Colonic mucosa (tissue), 4 donors: ENCODE measurements at places on chromosomes 16 and 17. TPM values are rescaled to one million over a fixed set of nuclear protein-coding genes. Genes with fewer than 3 reads are reported as not detected.

DNA sequence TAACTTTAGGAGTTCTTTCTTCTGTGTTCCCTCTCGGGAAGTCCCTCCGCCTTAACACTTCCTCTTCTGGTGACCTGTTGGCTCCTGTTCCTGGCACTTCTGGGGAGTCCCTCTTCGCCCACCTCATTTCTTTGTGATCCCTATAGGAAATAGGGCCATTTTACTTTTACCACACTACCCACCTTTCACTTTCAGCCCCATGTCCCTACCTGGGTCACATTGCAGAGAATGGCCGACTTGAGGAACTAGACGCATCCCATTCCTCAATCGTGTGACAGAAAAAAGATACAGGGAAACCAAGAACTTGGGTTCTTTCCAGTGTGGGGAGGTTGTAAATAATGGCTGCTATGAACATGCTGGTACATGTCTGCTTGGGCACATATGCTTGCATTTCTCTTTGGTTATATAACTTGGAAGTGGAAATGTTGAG is 6.6 kb downstream of the IL21R start:
- H3K27me3 ChIP-seq = no peaks in the 10 kb centered on the region
- H3K36me3 ChIP-seq = no peaks in the 10 kb centered on the region
- H3K4me1 ChIP-seq = no peaks in the 10 kb centered on the region
- no peak for DNase-seq
- H3K4me3 ChIP-seq = no peak overlapping the region

GRCh38 chr17:12642034-12642433 is 23.7 kb upstream of the MYOCD start:
- no peak overlapping the region for H3K27ac ChIP-seq
- H3K4me3 ChIP-seq = no peak overlapping the region
- no peaks in the 10 kb centered on the region for H3K4me1 ChIP-seq
- H3K36me3 ChIP-seq = no peaks in the 10 kb centered on the region
- no peak for DNase-seq

DNA sequence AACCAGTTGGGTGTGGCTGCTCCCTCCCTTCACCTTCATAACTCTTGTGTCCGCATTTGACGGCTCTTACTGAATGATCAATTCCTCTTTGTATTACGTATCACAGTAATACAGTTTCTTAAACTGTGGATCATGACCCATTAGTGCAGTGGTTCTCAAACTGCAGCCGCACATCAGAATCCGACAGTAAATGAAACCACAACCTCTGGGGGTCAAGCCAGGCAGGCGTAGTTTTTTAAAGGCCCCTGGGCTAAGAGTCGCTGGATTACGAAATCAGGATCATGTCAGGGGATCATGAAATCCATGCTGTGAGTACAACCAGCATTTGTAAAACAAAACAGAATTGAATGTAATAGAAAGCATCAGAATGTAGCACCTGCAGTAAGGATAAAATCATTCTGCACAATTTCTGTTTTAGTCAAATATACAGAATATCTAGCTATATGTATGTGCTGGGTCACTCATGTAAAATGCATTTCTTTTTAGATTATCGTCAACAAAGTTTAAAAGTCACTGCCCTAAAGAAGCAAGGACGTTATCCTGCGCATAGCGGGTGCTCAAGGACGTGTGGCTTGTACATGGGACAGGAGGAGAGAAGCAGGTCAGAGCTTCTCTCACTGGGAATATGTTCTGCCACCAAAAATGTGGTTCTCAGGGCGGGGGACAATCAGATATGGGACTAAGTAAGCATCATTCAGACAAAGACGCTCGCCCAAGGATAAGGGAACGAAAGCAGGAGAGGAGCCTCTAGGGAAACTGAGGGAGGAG is 113.1 kb downstream of the ZFHX3 start:
- peaks cover 7% of the 10 kb centered on the region for H3K4me1 ChIP-seq
- no peaks in the 10 kb centered on the region for H3K27me3 ChIP-seq
- no peaks in the 10 kb centered on the region for H3K36me3 ChIP-seq
- no peak for DNase-seq

GRCh38 chr17:7242717-7243452 is 636 bp upstream of the GABARAP start:
- peaks cover 14% of the 10 kb centered on the region for H3K4me1 ChIP-seq
- DNase-seq = peak; percentile 98
- H3K27me3 ChIP-seq = no peaks in the 10 kb centered on the region
- H3K4me3 ChIP-seq = peak overlapping the region; percentile 83
- peaks cover 5% of the 10 kb centered on the region for H3K36me3 ChIP-seq

DNA sequence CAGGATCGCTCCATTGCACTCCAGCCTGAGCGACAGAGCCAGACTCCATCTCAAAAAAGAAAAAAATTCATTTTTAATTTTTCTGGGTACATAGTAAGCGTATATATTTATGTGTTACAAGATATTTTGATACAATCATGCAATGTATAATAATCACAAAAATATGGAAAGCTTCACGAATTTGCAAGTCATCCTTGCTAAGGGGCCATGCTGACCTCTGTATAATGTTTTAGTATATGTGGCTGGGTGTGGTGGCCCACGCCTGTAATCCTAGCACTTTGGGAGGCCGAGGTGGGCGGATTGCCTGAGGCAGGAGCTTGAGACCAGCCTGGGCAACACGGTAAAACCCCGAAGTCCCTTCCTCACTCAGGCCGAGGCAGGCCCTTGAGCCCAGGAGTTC is 16.9 kb downstream of the FBRS start:
- no peaks in the 10 kb centered on the region for H3K4me1 ChIP-seq
- H3K27ac ChIP-seq = no peak overlapping the region
- H3K27me3 ChIP-seq = no peaks in the 10 kb centered on the region
- DNase-seq = no peak

GRCh38 chr17:33962857-33963655 is 292.0 kb upstream of the CCL2 start:
- no peak for DNase-seq
- no peak overlapping the region for H3K27ac ChIP-seq
- H3K4me1 ChIP-seq = no peaks in the 10 kb centered on the region
- no peaks in the 10 kb centered on the region for H3K27me3 ChIP-seq

DNA sequence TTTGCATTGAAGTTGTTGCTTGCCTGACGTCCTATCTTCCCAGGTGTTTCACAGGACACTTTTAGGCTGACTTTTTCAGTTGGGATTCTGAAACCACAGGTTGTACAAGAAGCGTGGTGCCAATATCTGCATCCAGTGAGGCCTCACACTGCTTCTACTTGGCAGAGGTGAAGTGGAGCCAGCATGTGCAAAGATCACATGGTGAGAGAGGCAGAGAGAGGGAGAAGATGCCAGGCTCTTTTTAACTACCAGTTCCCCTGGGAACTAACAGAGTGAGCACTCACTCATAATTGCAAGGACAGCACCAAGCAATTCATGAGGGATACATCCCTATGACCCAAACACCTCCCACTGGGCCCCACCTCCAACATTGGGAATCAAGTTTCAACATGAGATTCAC is 5.8 kb upstream of the ABCA6 start:
- H3K4me3 ChIP-seq = no peak overlapping the region
- no peaks in the 10 kb centered on the region for H3K36me3 ChIP-seq
- H3K27ac ChIP-seq = no peak overlapping the region
- no peaks in the 10 kb centered on the region for H3K27me3 ChIP-seq
- H3K4me1 ChIP-seq = no peaks in the 10 kb centered on the region

GRCh38 chr17:73560661-73561060 is 83.6 kb downstream of the SDK2 start:
- no peak overlapping the region for H3K27ac ChIP-seq
- H3K4me1 ChIP-seq = no peaks in the 10 kb centered on the region
- no peak overlapping the region for H3K4me3 ChIP-seq
- no peak for DNase-seq
- no peaks in the 10 kb centered on the region for H3K27me3 ChIP-seq

GRCh38 chr17:13678841-13679240 is 77.1 kb upstream of the HS3ST3A1 start:
- H3K4me3 ChIP-seq = no peak overlapping the region
- no peaks in the 10 kb centered on the region for H3K4me1 ChIP-seq
- H3K27ac ChIP-seq = no peak overlapping the region

DNA sequence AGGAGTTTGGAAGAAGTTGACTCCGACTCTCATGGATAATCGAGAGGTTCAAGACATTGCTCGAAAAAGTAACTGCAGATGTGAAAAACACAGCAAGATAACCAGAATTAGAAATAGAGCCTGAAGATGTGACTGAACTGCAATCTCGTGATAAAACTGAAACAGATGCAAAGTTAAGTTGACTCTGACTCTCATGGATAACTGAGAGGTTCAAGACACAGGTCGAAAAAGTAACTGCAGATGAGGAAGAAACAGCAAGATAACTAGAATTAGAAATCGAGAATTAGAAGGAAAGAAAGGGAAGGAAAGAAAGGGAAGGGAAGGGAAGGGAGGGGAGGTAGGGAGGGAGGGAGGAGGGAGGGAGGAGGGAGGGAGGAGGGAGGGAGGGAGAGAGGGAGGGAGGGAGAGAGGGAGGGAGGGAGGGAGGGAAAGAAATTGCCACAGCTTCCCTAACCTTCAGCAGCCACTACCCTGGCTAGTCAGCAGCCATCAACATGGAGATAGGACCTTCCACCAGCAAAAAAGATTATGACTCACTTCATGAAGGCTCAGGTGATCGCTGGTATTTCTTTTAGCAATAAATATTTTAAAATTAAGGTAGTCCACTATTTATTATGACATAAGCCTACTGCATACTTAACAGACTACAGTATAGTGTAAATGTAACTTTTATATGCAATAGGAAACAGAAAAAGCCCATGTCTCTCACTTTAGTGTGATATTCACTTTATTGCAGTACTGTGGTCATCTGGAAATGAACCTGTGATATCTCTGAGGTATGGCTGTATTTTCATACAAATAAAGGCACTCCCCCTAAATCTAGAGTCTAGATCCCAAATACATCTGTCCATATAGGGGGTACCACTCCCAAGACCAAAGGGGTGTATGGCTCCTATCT is 68.3 kb downstream of the KANSL1 start:
- DNase-seq = no peak
- H3K36me3 ChIP-seq = no peaks in the 10 kb centered on the region
- peaks cover 3% of the 10 kb centered on the region for H3K4me1 ChIP-seq
- no peaks in the 10 kb centered on the region for H3K27me3 ChIP-seq
- H3K27ac ChIP-seq = no peak overlapping the region
- no peak overlapping the region for H3K4me3 ChIP-seq

- no peak overlapping the region for H3K4me3 ChIP-seq
- H3K4me1 ChIP-seq = no peaks in the 10 kb centered on the region
- peak; percentile 45 for DNase-seq
- no peaks in the 10 kb centered on the region for H3K27me3 ChIP-seq
- H3K27ac ChIP-seq = no peak overlapping the region
Observed at GRCh38 chr16:10992797-10993196, 48.4 kb downstream of the CLEC16A start.

GRCh38 chr16:24853830-24854229 is 8.1 kb downstream of the SLC5A11 start:
- no peak overlapping the region for H3K4me3 ChIP-seq
- no peaks in the 10 kb centered on the region for H3K4me1 ChIP-seq
- H3K36me3 ChIP-seq = no peaks in the 10 kb centered on the region
- no peak for DNase-seq
- H3K27ac ChIP-seq = no peak overlapping the region

GRCh38 chr17:80665792-80666191 is 121.2 kb downstream of the RPTOR start:
- no peak overlapping the region for H3K27ac ChIP-seq
- H3K4me1 ChIP-seq = no peaks in the 10 kb centered on the region
- H3K36me3 ChIP-seq = no peaks in the 10 kb centered on the region
- no peak overlapping the region for H3K4me3 ChIP-seq

DNA sequence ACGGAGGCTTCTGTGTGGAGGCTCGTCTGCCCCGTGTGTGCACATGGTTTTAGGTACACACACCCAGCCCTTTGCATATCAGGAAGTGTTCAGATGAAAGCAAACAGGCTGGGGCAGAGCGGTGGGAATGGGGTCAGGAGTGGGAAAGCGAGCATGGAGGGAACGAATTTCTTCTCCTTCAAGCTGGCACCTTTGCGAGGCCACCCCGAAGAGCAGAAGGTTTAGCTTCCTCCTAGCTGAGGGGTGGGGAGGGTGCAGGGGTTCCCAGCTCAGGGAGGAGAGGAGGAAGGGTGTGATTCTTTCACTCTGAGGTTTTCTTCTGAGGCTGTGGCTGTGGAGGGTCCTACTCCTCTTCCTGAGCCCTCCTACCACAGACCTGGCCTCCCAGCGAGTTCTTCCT is 83.6 kb downstream of the ABR start:
- peaks cover 14% of the 10 kb centered on the region for H3K36me3 ChIP-seq
- DNase-seq = no peak
- no peak overlapping the region for H3K4me3 ChIP-seq
- H3K27ac ChIP-seq = peak overlapping the region; percentile 70

- no peak overlapping the region for H3K4me3 ChIP-seq
- no peaks in the 10 kb centered on the region for H3K27me3 ChIP-seq
- H3K27ac ChIP-seq = no peak overlapping the region
- H3K36me3 ChIP-seq = no peaks in the 10 kb centered on the region
- no peaks in the 10 kb centered on the region for H3K4me1 ChIP-seq
Observed at GRCh38 chr17:13306310-13306962, 288.6 kb upstream of the ELAC2 start.

GRCh38 chr17:62876673-62877405 is 68.7 kb upstream of the MARCHF10 start:
- no peak for DNase-seq
- no peaks in the 10 kb centered on the region for H3K36me3 ChIP-seq
- no peaks in the 10 kb centered on the region for H3K27me3 ChIP-seq
- H3K4me3 ChIP-seq = no peak overlapping the region

DNA sequence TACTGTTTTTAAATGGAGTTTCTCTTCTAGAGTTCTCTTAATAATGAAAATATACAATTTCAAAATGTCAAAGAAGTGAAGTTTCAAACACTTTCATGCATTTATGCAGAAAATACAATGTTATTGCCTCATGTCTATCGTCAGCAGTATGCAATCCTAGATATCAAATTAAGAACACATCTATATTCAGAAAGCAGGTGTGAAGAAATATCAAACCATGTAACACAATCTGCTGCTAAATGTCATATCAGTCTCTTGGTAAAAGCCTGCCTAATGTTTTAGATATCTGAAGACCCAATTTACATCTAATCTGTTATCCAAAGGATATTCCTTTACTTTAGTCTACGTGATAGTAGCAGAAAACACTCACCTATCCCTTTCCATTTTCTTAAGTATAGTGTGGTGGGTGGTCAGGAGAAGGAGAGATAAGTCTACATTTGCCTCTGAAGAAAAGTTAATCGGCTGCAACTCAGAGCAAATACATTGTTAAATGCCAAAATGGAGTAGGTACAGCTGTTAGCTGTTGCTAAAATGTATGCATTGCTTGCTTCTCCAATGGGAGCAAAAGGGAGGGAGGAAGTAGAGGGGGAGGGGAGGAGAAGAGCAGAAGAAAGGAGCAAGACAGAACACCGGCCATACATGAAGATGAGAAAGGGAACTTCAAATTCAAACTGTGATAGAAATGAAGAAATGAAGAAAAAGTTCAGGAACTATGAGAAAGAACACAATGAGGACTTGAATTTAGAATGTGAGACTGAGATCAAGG is 64.9 kb downstream of the ITFG1 start:
- H3K4me1 ChIP-seq = no peaks in the 10 kb centered on the region
- DNase-seq = no peak
- H3K4me3 ChIP-seq = no peak overlapping the region
- no peaks in the 10 kb centered on the region for H3K27me3 ChIP-seq
- H3K27ac ChIP-seq = no peak overlapping the region
- H3K36me3 ChIP-seq = no peaks in the 10 kb centered on the region

- no peak overlapping the region for H3K4me3 ChIP-seq
- no peaks in the 10 kb centered on the region for H3K4me1 ChIP-seq
- DNase-seq = no peak
Observed at GRCh38 chr16:55007504-55007903, 76.8 kb downstream of the IRX5 start.

Gene ATAD5
- 3.7 TPM for total RNA-seq

Gene OR3A1
- not detected for total RNA-seq

Gene C16orf96
- total RNA-seq = not detected

Gene ZNF597
- 1.4 TPM for total RNA-seq

Gene DNASE1L2
- 2.4 TPM for total RNA-seq

Gene SPNS1
- total RNA-seq = 56.3 TPM

Gene GRIN2A
- 0.15 TPM for total RNA-seq
